ENCODE measurements at places on chromosomes 7 and 10.

DNA sequence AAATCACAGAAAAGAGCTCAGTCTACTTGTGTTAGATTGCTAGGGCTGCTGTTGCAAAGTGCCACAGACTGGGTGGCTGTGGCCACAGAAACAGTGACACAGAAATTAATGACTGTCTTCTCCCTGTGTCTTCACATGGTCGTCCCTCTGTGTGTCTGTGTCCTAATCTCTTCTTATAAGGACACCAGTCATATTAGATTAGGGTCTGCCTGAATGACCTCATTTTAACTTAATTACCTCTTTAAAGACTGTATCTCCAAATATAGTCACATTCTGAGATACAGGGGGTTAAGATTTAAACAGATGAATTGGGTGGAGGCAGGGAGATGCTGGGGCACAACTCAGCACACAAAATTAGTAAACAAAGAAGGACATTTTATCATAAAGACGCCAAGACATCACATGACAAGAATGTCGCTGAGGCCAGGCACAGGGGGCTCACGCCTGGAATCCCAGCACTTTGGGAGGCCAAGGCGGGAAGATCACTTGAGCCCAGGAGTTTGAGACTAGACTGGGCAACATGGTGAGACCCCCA, 23.3 kb upstream of the PARD3 start:
- no peak for ATAC-seq

DNA sequence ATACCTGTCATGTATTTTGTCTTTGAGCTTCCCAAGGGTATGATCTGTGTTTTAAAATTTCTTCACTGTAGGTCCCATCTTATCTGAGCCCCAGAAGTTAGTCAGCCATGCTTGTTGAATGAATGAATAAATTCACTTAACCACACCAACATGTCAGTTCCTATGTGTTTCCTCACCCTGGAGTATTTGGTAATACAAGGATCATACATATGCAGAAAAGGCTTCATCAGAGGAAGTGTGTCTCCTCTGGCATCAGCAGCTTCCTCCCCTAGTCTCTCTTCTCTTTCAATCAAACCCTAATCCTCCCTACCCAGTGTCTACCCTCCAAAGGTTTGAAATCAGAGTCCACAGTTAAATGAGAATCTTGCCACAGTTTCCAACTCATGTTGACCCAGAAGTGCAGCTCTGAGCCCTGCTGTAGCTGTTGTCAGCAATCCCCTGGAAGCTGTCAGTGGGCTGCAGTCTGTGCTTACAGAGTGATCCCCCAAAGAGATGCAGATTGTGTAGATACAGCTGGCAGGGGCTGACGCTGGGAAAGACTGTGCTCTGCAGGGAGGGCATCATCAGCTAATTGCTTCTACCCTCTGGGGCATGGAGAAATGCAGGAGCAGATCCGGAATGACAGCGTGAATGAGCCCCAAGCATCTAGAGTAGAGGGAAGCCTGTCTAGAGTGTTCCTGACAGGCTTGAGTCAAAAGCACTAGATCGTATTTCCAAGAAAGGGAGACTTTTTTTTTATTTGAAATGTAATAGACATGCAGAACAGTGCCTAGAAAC, 105.0 kb upstream of the WDR11 start:
- no peak for ATAC-seq

- no peak for ATAC-seq
Measured at GRCh38 chr10:33893506-33893905, 559.0 kb upstream of the NRP1 start.

GRCh38 chr7:28517606-28518005, 105.3 kb downstream of the CREB5 start:
- no peak for ATAC-seq

GRCh38 chr10:97534746-97535367, 36.1 kb downstream of the UBTD1 start:
- peak; percentile 7 for ATAC-seq

DNA sequence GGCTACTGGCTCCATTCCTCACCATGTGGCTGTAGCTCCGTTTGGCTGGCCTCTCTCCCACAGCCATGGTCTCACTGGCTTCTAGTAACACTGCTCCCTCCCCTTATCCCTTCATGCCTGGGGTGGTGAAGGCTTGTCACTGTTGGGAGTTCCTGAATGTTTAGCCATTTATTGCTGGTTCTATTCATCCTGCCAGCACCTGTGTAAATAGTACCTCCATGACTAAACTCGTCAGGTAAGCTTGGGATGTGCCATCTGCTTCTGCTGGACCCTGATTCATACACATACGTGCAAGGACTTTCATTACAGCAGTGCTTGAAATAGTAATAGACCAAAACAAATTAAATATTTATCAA, 61.6 kb downstream of the CCDC71L start:
- ATAC-seq = peak; percentile 79

DNA sequence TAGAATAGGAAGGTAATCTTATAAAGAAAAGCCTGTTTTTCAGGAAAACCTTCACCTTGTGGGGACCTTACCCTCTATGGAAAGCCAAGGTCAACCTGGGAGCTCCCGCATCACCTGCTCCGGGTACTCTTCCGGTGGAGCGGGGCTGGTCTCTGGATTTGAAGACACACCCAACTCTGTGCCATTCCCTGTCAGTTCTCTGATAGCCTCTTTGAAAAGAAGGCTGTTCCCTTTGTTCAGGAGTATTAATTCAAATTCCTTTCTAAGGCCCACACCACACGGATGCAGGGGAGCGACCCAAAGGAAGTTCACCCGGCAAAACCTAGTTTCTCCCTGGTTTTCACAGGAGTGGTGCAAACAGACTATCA, 10.7 kb downstream of the CTBP2 start:
- ATAC-seq = peak; percentile 45

- ATAC-seq = no peak
Measured at GRCh38 chr10:86556532-86556931, 34.9 kb upstream of the WAPL start.

GRCh38 chr10:72334196-72334824, 20.4 kb downstream of the DNAJB12 start:
- ATAC-seq = no peak

Measured in esophagus mucosa (tissue), 1 donor.